GM03348 (cell line): ENCODE measurements at places on chromosomes 12 and 14.

- peak; percentile 93 for DNase-seq
Observed at GRCh38 chr14:100317912-100318808, 5.0 kb upstream of the SLC25A47 start.

GRCh38 chr14:92274055-92274454, 48.9 kb upstream of the SLC24A4 start:
- DNase-seq: no peak

DNA sequence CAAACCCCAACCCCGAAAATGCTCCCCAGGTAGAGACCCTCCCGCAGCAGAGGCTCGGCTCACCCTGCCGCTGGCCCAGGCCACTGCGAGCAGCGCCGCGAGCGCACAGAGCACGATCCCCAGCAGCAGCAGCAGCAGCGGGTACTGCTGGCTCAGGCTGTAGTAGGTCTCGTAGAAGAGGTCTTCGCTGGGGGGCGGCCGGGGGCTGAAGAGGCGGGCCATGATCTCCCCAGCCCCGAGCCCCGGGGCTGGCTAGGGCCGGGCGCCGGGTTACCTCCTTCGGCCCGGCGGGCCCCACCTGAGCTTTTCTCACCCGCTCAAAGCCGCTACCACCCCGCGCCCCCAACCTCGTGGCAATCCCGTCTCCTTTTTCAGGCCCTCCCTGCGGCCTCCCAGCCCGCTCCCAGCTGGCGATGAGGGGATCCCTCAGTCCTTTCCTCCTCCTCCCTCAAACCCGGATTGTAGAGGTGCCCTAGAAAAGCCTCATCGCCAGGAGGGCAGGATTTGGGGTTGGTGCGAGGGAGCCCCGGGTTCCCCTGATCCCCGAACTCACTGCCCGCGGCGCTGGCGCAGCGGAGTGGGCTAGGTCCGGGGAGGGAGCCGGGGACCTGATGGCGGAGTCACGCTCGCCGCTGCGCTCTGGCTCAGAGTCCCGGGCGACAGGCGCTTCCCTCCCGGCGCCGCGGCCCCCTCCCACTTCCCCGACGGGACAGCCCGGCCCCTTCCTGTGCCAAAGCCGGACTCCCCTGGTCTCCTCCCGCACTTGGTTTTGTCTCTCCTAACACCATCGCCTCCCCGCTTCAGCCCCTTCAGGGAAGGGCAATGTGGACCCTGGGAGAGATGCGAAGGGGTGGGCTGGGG, at the start of gene ADCY4:
ADCY4 (minus strand) TSS at position 641 of the 861 bp plus-strand sequence; CDS start at position 222, 419 bp downstream.
- DNase-seq: no peak

DNA sequence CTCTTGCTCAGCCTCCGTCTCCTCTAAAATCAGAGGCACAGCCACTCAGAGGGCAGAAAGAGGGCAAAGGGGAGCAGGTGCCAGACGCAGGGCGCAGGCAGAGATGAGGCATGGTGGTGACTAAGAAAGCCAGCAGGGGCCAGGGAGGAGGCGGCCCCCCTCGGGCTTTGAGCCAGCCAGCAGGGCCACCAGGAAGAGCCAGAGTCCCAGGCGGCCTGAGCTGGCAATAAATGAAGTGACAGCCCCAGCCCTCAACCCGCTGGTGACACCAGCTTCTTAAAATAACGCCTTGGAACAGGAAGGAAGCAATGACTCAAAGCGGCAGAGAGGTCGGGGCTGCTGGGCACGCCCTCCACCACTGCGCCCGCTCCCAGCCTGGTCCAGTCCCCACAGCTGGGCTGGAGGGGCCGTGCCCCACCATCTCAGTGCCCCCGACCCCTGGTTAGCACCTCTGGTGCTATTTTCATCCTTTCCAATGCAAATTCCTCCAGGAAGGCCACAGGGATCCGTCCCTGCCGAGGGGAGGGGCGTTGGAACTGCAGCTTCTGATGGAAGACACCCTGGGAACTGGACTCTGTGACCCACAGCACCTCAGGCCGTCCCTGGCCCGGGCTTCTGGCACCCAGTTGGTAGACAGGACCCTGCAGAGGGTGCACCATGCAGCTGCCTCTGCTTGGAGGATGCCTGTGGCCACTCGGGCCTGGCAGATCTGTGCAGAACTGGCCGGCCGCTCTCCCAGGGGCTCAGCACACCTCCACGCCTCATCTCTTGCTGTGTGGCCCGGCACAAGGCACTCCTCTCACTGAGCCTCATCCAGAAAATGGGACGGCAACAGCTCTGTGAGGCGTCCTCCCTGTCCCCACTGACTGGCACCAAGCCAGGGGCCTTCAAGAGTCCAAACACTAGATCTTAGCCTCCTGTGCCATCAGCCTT, 113.7 kb downstream of the NCOR2 start:
- peak; percentile 85 for DNase-seq

DNA sequence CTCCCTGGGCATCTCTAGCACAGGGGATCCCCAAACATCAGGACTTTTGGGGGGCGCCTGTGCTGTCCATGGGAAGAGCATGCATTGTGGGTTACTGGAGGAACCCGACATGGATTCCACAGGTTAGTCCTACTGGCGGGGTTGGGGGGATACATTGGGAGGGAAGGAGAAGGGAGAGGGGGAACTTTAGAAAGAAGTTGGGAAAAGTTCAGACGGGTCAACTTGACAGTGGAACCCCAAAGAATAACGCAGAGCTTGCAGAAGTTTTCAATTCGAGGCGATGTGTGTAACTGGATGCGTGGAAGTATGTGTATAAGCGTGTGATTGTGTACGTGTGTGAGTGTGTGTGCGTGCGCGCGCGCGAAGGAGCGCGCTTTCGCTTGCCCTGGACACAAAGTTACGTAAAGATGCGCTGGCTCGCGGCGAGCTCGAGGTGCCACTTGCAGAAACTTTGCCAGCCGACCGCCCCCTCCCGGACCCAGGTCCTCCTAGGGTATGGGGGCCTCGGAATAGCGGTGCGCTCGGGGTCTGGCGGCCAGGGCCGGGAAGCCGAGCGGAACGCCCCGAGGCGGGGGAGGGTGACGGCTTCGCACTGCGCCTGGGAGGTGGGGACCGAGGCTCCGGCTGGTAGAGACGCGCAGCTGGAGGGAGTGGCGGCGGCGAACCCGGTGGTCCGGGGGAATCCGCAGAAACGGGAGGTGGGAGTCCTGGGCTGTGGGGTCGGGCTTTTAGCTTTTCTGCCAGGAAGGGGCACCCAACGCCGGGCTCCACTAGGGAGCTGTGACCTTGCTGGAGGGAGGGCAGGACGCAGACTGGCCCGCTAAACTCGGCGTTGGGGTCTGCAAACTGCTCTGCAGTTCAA, 669 bp downstream of the RFX4 start:
- DNase-seq: peak; percentile 29

DNA sequence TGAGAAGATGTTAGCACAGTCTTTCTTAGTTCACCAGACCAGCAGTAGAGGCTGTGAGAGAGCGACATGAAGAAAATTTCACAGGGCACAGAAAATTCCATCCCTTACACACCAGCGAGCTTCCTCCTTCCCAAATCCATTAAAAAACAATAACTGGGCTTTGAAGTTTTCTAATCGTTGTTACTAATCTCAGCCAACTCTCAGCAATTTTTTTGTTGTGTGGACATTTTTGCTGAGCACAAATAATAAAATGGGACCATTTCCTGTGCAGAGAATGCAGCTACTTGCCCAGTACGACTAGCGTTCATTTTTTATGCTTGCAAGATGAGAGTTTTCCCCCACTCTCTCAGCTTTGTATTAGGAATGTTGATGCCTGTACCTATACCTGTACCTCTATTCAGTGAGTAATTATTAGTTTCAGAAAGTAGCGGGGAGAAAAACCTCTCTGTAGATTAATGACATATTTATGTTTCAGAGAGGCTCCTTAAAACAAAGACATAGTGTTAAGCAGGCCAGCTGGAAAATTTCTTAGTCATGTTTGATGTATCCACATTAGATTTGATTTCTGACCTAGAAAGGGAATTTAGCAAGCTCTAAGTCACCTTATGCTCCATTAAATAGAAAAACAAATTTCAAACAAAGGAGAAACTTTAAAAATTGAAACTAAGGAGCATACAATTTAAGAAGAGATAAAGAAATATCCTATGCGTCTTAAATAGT, 146.5 kb downstream of the SRGAP1 start:
- DNase-seq: no peak

- no peak for DNase-seq
Observed at GRCh38 chr12:19979584-19979983, 388.8 kb upstream of the PDE3A start.

DNA sequence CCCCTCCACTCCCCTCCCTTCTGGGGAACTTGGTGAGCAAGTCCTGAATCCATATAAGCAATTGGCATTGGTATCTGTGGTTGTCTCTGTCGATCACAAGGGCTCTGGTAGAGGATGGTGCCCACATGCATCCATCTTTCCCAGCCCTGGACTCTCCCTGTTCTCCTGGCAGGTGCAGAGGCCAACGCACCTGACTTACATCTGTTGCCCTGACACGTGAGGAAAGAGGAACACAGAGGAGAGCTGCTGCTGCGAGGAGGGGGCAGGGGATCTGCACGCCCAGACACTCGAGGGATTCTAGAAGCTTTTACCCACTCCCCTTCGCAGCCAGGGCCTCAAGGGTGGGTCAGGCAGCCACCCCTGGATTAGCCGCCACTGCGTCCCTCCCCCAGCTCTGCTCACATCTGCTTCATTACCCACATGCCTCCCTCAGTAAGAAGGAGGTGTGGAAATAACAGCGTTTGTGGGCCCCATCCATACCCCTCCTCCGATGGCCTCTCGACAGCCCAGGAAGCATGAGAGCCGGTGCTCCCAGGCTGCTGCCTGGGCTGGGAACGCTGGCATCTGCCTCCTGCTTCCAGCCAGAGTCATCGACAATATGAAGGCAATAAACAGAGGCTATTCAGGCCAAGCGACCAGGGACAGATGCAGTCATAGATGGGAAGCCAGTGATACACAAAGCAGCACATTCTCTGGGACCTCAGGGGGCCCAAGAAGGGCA, 56.5 kb downstream of the KDM2B start:
- DNase-seq: no peak

- DNase-seq: no peak
Observed at GRCh38 chr12:29818916-29819623, 35.3 kb upstream of the TMTC1 start.

DNA sequence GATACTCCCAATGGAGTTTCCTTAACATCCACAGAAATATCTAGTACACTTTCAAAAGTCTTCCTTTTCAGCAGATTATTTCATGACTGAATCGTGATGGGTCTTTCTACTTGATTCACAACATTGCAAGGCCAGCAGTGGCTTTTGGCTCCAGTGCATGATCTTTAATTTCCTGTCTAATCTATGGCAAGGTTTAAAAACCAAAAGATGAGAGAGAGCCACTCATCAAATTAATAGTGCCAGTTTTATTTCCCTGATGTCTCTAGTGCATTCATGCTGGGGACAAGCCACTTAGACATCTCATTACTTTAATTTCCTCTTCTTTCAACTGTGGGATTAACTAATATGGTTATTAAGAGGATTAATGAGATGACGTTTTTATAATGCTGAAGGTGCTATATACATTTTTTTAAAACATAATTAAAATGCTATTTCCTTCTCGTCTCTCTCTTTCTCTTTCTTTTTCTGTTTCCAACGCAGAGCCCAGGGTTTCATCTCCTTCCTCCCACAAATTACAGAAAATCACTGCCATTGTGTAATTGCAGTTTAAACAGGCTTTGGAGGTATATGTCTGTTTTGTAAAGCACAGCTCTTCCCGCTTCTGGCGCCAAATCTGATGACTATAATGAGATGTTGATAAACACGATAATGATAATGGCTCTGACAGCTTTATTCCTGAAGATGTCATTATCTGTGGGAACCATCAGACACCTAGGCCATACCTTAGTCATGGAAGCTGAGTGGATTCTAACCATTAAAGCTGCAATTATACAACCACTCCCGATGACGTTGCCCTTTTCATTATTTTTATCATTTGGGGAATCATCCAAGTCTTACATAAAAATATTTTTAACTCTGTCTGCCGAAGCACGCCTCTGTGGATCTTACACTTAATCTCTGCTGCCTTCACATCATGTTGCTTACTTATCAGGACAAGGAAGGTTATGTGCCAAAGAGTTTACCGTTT, 103.1 kb upstream of the PPM1H start:
- DNase-seq: no peak

DNA sequence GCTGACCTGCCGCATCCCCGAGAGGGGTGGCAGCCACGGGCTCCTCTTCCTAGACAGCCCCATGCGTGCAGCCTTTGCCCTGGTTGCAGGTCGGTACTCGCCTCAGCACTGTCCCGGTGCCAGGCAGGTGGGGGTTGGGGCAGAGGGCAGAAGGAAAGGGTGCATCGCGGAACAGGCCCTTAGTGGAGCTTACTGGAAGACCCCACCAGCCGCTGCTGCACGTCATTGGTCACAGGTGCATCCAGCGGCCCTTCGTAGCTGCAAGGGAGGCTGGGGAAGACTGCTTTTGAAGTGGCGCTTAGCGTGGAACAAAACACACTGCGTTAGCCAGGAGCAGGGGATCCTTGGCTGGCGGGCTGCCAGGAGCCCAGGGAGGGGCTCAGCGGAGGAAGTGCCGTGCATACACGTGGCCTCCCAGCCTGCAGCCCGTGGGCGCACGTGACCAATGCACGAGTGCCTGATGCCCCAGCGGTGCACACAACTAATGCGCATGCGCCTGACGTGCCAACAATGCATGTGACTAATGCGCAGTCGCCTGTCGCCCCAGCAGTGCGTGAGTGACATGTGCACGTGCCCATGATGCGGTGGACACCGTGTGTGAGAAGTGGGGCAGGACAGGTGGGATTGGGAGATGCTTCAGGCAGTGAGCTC, 5.0 kb upstream of the EP400 start:
- no peak for DNase-seq

GRCh38 chr14:72738161-72738611, 155.7 kb downstream of the DPF3 start:
- DNase-seq: peak; percentile 41

DNA sequence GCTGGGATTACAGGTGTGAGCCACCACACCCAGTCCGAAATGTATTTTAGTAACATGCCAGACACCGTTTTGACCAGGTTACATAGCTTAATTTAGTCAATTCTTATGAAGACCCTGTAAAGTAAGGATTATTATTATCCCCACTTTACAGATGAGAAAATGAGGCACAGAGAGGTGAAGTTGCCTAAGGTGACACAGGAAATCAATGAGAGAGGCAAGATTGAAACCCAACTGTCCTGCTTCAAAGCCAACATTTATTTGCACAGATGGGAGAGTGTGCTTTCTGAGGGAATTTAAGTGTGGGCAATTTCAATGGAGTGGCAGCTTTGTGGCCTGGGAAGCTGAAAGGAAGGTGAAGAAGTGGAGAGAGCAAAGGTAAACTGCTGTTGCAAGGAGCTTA, 19.1 kb upstream of the EPS8 start:
- no peak for DNase-seq

DNA sequence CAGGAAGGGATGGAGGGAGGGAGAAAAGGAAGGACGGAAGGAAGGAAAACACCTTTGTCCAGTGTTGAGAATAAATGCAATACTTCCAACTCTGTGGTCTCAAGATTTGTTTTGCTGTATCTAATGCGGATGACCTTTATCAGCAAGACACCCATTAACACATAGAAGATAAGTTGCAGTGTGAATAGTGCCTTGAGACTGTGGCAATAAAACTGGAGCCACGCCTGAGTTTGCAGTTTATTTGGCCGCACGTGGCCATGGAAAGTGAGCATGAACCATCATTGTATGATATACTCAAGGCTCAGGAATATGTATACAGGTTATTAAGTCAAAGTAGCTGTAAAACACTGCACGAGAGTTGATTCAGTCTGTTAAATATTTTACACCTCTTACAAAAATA, 113.6 kb upstream of the EEA1 start:
- DNase-seq: no peak

- DNase-seq: no peak
Observed at GRCh38 chr12:12024911-12025682, 45.6 kb upstream of the BCL2L14 start.

- no peak for DNase-seq
Observed at GRCh38 chr12:76226397-76226796, 121.8 kb downstream of the BBS10 start.
